ENCODE measurements at places on chromosomes 6 and 20.

DNA sequence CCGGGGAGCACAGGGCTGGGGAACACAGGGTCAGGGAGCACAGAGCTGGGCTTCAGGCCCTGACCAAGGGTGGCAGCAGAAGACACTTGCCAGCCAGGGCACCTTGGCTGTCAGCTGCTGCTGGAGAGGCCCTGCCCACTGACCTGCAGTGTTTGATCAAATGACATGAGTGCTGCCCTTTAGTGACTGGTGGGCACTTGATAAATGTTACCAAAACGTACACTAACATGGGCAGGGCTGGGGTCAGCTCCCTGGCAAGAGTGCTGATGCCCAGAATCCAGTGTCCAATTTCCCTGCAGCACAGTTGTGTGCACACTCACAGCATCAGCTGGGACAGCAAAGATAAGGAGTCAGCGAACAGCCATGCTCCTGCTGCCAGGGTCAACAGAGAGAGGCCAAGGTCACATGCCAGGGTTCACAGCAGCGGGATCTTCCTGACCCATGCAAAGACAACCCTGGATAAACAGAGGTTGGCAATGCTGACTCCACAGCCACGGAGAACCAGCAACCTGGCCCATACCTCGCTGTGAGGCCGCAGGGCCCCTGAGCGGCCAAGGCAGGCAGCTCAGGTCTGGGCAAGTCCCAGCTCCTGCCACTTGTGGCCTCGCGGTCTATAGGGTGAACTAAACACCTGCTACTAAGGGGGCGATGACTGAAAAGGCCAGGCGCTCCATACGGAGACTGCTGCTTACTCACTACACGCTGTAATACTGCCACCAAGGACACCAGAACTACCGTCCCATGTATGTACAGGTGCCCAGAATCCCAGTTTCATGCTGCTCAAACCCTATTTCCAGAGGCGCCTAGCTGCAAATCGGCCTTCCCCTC lies 46.3 kb downstream of the NINL start:
- no peak for DNase-seq

DNA sequence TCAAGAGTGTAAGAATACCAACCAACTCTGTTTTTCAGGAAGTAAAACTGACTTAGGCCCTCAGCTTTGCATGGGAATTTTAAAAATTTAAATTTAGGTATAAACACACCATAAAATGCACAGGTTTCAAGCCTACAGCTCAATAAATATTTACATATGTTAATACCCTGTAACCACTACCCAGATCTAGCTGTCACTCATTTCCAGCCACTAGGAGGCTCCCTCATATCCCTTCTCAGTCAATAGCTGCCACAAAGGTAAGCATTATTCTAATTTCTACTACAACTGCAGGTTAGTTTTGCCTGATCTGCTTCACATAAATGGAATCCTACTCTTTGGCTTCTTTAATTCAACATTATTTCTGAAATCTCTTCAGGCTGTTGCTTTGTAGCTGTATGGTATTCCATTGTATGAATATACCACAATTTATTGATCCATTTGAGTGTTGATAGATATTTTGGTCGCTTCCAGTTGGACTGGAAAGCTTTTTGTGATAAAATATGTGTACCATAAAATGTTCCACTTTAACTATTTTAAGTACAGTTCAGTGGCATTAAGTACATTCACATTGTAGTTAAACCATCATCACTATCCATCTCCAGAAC lies 32.5 kb upstream of the MEI4 start:
- DNase-seq, result no peak

DNA sequence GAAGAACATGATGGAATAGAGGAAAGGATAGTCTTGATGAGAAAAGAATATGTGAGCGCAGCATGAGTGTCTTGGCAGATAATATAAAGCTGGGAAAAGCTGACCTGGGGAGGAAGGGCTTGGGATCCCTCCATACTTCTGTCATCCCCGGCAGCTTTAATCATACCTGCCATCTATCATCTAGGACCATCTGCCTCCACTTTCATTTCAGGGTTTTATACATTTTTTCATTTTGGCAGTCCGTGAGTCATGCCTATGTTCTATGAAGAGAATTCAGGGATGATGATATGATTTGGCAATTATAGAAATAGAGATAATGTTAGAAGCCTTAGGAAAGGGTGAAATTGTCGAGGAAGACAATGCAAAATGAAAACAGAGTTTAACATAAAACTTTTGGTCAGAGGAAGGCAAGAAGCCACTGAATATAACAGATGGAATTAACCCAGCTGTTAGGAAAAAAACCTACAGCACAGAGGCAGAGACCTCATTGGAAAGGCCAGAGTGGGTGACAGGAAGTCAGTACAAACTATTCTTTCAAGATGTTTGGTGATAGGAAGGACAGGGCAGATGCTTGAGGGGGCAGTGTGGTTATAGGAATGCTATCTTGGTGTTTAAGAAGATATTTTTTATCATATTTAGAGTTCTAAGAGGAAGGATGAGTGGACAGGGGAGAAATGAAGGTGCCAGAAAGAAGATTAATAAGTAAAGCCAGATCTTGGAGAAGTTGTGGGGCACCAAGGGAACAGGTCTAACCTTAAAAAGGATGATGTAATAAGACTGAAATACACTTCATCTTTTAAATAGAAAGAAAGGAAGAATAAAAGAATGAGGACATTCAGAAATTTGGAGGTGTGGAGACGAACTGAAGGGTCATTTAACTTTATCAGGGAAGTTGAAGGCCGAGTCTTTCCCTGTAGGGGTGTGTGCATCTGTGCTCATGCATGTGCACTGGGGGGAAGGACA lies 37.8 kb downstream of the MARCKS start:
- DNase-seq, result no peak

DNA sequence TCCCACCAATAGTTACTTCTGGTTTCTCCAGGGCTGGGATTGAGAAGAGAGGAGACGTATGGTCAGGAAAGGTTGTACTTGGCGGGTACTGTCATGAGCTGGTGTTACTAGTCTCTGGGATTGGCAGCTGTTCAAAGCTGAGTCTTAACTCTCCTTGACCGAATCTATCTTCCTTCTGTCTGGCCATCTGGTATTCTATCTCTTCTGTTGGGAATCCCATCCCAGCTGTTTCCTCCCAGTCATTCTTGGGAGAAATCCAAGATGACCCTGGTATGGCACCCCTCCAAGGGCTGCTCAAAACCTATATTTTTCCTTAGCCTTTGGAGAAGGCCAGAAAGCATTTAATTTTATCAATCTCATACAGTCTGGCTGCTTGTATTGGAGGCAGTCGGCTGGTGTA lies 287.0 kb upstream of the CHD6 start:
- DNase-seq, result no peak

GRCh38 chr6:96542702-96543101 lies 20.2 kb upstream of the FHL5 start:
- DNase-seq, result no peak

- DNase-seq, result no peak
Observed at GRCh38 chr20:46183768-46184167, 65.7 kb downstream of the CD40 start.

- no peak for DNase-seq
Observed at GRCh38 chr6:148599967-148600426, 146.8 kb upstream of the UST start.
